Placental epithelial cell (primary cell): ENCODE measurements at places on chromosomes 12 and 14. TPM values are rescaled to one million over a fixed set of nuclear protein-coding genes. Genes with fewer than 3 reads are reported as not detected.

The STRAP gene
- 56.9 and 102 TPM in 2 replicates for total RNA-seq

The CLEC2D gene
- 4.0 and 10.6 TPM in 2 replicates for total RNA-seq

The LRRK2 gene
- total RNA-seq, result 0.39 TPM in 1 of 2 replicates, not detected in the other

The LRP10 gene
- 77.7 and 107 TPM in 2 replicates for total RNA-seq

The LRRC74A gene
- not detected in 2 replicates for total RNA-seq

The FAM90A1 gene
- total RNA-seq, result 0.11 TPM in 1 of 2 replicates, not detected in the other

The TPPP2 gene
- total RNA-seq, result not detected in 2 replicates

The KCNA5 gene
- not detected in 2 replicates for total RNA-seq

The IL23A gene
- 0.22 TPM in 1 of 2 replicates, not detected in the other for total RNA-seq

The INF2 gene
- total RNA-seq, result 36.5 and 76.9 TPM in 2 replicates

The DTX3 gene
- 16.1 and 20.0 TPM in 2 replicates for total RNA-seq

The DPY19L2 gene
- 4.1 and 4.7 TPM in 2 replicates for total RNA-seq

The TMTC3 gene
- total RNA-seq, result 27.5 and 104 TPM in 2 replicates

The C14orf180 gene
- total RNA-seq, result not detected in 2 replicates
